ENCODE measurements at places on chromosomes 3 and 15.

- DNase-seq = no peak
Measured at GRCh38 chr3:195384952-195385351, 57.9 kb downstream of the ACAP2 start.

GRCh38 chr15:40857601-40858341 is 13.9 kb downstream of the SPINT1 start:
- DNase-seq = peak; percentile 32

- DNase-seq = no peak
Measured at GRCh38 chr15:60652245-60652644, 173.3 kb upstream of the ICE2 start.

GRCh38 chr3:49724586-49724985 is 835 bp upstream of the GMPPB start:
- no peak for DNase-seq

DNA sequence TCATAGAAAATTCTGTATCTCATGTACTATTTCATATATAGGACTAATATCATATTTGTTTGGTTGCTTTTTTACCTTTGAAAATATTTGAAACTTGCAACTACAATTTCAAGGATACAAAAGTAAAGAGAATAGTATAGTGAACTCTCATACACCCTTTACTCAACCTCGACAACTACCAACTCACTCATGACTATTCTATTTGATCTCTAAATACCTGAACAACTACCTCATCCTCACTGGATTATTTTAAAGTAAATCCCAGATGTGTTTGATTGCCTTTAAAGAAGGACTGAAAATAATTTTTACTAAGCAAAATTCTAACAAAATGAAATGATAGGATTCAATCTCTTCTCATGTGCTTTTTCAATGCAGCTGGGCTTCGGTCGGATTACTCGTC is 12.1 kb downstream of the TMPRSS7 start:
- DNase-seq = no peak

GRCh38 chr3:115648559-115648958 is 25.2 kb downstream of the GAP43 start:
- DNase-seq = no peak
